ENCODE measurements at places on chromosomes 1 and 21.

- no peak for DNase-seq
Measured at GRCh38 chr1:58573138-58573537, 3.9 kb downstream of the TACSTD2 start.

DNA sequence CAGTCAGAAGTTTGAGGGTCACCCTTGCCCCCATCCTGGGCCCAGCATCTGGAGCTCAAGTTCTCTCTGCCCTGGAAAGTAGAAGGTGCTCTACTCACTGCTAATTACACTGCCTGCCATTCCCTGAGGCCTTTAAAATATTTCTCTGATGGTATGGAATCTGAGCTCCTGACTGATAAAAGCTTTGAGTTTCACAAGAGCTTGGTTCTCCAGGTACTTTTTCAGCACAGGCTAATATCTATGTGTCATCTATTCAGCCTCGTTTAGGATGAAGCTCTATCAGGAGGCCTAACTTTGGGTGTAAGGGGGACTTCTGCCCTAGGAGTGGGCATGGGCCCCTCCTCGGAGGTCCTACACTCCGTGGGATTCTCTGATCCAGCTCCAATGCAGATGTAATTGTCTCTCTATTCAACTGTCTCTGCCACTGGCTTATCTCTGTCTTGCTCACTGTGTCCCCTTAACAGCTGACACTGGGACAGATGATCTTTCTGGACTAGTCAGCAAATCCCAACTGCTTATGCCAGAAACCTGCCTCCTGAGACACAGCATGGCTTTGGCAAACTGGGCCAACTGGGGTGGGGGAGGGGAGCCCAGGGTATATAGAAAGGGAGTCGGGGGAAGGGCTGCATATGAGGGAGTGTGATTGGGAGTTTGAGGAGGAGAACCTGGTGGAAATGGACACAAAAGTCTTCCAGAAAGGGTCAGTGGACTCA is 104.2 kb upstream of the GADD45A start:
- no peak for DNase-seq

DNA sequence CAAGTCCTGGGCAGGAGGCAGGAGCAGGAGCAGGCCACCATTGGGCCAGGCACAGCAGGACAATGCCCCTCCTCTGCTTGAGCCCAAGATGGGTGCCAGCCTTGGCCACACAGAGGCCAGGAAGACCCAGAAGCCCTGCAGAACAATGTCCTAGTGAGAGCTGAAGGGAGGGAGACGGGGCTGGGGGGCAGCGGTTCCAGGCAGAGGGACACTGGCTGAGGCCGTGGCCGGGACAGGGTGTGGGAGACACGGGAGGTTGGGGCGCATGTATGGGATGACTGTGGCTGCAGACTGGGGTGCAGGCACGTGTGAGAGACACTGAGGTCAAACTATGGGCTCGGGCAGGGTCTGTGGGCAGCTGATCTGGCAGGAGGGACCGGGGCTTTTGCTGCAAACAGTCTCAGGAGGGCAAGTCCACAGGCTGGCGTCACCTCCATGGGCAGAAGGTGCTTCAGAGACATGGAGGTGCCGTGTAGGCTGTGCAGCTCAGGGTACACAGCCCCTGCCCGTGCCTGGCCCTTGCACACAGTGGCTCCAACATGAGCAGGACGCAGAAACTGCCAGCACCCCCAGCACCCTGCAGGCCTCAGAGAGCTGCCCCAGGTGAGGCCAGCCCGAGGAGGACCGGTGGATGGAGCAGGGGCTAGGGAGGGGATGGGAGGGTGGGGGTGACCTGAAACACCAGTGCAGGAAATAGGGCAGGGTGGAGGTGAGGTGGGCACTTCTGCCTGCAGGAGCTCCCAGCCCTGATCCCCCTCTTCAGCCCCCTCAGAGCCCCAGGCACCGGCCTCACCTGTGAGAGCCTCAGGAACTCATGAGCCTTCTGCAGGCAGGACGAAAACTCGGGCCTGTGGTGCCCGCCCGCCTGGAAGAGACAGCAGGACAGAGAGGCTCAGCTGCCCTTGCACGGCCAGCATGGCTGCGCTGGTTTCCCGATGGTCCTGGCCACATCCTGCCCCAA is 19.5 kb downstream of the LSS start:
- DNase-seq = no peak

GRCh38 chr1:6016191-6016865 is 24.1 kb upstream of the NPHP4 start:
- DNase-seq = no peak

GRCh38 chr1:226226601-226227000 is 3.1 kb downstream of the MIXL1 start:
- DNase-seq = no peak

DNA sequence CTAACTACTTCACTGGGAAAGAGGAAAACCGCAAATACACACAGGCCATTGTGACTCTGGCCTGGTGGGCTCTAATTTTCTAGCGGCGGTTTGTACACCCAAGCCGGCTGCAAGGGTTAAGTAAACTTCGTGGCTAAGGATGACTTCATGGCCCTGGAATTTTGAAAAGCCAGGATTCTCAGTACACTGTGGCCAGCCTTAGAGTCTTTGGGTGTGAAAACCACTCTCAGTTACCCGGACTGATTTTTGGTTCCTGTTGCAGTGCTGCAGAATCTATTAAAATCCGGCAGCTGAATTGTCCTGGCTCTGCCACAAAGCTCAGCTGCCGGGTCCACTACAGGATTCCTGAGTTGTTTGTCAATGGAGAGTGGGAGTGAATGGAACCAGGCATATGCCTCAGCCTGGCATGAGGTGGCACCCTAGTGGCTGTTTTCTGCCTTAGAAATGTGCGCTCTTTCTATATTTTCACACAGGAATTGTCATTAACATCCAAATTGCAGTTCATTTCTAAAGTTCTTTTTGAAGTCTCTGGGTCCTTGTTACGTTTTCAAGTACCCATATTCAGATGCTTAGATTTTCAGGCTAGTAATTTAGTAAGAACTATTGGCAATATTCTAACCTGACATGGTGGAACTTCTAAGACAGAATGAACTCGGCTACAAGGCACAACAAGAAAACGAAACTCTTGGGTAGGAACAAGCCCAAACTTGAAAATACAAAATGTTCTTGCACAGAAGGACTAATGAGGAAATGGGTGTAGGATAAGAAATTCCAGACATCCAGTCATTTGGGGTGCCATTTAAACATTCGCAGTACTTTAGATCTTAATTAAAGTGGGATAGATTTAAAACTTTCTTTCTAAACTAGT is 255.9 kb downstream of the NFIA start:
- peak; percentile 33 for DNase-seq
